Endodermal cell (in vitro differentiated cells): ENCODE measurements at places on chromosomes 2 and 18.

DNA sequence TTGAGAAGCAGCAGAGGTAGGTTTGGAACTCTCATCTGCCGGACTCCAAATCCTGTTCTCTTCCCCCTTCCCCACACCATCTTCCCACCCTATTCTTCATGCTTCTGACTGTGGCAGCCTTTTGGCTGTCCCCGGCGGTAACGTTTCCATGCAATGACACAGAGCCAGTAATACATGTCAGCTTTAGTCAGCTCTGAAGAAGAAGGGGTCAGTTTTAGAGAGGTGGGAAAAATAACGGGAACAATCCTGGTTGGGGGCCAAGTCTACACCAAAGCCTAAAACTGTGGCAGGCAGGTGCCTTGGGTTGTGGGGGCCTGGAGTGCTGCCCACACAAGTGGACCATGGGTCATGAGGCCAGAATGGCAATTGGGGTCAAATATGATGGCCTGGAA, 106.8 kb downstream of the LPIN1 start:
- DNase-seq: no peak

- no peak for DNase-seq
Observed at GRCh38 chr2:159146996-159147666, 139.4 kb downstream of the WDSUB1 start.

GRCh38 chr2:17713291-17713690, 40.3 kb downstream of the SMC6 start:
- no peak for DNase-seq

DNA sequence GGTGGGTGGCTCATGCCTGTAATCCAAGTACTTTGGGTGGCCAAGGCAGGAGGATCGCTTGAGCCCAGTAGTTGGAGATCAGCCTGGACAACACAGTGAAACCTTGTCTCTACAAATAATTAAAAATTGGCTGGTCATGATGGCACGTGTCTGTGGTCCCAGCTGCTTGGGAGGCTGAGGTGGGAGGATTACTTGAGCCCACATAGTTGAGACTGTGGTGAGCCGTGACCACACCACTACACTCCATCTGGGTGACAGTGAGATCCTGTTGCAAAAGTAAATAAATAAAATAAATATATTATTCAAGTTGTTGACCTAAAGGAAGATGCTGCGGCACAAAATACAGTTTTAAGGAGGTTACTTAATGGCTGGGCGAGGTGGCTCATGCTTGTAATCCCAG, 72.7 kb downstream of the LAMA3 start:
- DNase-seq: no peak

DNA sequence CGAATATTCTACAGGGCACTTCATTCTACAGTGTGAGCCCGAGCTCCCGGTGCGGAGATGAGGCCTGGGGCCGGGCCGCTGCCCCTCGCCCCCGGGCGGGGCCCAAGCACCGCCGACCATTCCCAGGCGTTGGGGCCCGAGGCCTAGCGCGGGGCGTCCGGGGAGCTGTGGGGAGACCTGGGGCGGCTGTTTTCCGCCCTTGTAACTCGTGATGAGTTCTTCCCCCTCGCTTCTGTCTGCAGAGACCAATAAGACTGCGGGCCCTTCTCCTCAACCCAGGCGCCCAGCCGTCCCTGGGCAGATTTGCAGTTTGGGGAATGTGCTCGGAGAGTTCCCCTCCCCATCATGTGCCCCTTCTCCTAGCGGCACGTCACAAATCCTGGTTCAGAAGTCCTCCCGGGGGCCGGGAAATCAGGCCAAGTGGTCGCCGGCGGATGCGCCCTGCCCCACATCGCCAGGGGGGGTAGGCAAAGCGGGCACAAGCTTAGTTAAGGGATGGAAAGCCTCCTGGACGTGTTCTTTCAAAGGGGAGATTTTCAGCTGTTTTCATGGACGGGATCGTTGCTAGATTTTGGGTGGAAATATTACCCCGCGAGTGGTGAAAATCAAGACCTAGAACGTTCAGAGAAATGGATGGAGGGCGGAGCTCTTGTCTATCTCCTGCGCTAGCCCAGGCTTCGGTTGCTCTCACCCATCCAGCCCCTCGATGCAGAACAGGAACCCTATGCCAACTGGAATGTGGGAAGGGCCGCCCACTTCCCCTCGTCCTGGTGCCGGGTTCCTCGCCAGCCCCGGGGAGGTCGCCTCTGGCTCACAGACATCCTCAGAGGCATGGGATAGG, 18.8 kb upstream of the HAAO start:
- DNase-seq: peak; percentile 86

DNA sequence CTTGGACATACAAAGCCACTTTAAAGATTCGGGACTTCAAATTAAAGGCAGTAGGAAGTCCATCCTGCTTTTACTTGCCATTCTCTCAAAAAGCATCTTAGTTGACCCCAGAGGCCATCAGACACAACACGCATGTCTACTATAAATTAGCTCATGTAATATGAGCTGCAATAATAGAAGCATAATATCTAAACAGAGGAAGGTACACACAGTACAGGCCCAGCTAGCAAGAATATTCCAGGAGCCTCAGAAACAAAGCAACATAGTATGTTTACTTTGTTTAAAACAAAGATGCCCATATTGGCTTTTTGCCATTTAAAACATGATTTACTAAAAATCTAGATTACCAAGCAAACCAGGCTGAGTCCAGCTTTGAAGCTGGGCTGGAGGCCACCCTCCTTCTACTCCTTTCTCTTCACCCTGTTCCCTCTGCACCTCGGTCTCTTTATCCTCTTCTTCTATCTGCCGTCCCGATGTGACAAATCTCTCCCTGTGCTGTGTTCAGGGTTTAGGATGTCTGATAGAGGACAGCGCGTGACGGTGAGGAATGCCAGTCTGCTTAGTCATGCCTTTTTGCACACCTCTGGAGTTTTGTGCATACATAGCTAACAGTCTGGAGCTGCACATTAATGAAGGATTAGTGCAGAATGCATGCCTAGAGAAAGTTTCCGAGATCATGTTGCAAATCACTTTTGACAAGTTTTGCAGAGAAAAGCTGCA, 28.2 kb downstream of the DTNA start:
- no peak for DNase-seq

DNA sequence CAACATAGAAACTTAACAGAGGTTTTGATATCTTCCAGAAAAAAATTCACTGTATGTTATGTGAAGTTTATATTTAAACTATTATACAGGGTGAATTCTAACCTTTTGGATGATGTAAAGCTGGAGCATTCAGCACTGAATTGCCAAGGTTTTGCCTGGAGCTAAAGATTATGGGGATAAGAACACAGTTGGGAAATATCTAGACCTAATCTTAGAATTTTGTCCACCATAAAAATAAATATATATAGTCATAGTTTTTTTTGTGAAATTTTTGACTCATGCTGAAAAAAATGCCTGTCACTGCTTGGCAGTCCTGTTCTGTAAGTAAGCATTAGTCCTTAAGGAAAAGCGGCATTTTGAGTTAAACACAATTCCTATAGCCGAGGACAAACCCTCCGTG, 339.3 kb upstream of the TMEFF2 start:
- no peak for DNase-seq

DNA sequence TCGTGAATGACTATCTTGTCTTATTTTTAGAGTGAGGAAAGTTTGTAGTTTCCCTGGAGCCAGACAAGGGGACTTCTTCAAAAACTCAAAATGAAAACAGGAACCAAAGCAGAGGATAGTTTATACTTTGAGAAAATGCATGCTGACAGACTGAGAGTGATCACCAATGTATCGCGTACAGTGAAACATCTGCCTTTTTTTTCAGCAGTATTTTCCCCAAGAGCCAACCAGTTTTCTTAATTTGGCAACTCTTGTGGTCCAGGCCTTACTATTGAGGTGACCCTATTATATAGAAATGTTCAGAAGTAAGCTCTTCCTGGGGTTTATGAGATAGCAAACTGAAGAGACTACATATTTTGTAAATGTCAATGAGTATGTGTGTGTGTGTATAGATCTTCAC, 153.7 kb upstream of the VRK2 start:
- no peak for DNase-seq

DNA sequence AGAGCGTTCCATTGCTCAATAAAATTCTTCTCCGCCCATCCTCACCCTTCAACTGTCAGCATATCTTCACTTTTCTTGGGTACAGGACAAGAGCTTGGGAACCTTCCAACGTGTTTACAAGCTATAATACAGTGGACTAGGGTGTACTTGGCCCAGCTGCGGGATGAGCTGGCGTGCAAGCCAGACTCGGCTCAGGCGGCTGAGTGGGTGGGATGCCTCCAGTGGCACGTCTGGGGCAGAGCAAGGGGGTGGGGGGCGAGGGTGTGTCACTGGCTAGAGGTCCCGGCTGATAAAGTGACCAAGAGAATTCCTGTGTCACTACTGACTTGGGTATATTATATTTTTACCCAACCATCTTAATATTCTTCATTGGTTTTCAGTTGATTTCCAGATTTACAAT, 179.7 kb downstream of the EVA1A start:
- DNase-seq: no peak

DNA sequence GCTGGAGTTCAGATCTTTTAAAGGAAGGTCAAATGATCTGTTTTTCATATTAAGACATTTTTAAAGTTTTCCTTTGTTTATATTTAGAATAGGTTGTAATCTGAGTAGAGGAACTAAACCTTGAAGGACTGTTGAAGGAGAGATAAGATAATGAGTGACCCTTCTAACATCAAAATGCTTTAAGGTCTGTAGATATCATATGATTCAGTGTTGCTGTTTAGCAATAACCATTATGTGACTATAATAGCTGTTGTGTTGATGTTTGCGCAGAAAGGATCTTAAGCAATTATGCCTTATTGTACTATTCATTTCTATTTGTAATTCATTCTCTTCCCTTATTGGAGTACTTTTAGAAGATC, 60.0 kb downstream of the SLC16A14 start:
- DNase-seq: no peak
